ENCODE measurements at places on chromosomes 13 and 19. TPM values are rescaled to one million over a fixed set of nuclear protein-coding genes. Genes with fewer than 3 reads are reported as not detected.

GRCh38 chr19:45245826-45246225, 619 bp upstream of the EXOC3L2 start:
- DNase-seq, result no peak

GRCh38 chr13:20461860-20462532, 63.7 kb downstream of the CRYL1 start:
- no peak for DNase-seq

GRCh38 chr19:41919948-41920712, 8.1 kb downstream of the ERFL start:
- no peak for DNase-seq

Gene FOSB
- 3.9 TPM for total RNA-seq

DNA sequence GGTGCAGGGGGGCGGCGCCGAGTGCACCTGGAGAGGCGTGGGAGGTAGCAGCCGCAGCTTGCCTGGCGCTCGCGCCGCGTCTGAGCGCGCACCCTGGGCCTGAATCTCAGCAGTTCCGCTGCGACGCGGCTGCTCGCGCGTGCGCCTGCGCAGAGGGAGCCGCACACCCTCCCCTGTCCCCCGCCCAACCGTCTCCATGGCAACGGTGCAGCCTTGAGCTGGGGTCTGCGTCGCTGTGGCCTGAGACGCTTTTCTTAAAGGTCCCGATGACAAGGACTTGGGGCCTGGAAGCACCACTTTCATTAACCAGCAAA, at the start of gene PNMA8B:
Gene PNMA8B (minus strand): TSS at position 82 of the 314 bp plus-strand sequence. CDS start 402 bp downstream, outside the sequence.
- peak; percentile 86 for DNase-seq

Gene GNA15
- 2.5 TPM for total RNA-seq

Gene DMKN
- total RNA-seq, result 7.9 TPM

Gene KLK4
- total RNA-seq, result 0.55 TPM

All from testis (tissue), 5 donors.